ENCODE measurements at places on chromosomes 7 and 10.

GRCh38 chr10:29056729-29057128, 232.1 kb upstream of the LYZL1 start:
- DNase-seq: no peak

GRCh38 chr7:25642849-25643248, 414.6 kb upstream of the NPVF start:
- DNase-seq: no peak

DNA sequence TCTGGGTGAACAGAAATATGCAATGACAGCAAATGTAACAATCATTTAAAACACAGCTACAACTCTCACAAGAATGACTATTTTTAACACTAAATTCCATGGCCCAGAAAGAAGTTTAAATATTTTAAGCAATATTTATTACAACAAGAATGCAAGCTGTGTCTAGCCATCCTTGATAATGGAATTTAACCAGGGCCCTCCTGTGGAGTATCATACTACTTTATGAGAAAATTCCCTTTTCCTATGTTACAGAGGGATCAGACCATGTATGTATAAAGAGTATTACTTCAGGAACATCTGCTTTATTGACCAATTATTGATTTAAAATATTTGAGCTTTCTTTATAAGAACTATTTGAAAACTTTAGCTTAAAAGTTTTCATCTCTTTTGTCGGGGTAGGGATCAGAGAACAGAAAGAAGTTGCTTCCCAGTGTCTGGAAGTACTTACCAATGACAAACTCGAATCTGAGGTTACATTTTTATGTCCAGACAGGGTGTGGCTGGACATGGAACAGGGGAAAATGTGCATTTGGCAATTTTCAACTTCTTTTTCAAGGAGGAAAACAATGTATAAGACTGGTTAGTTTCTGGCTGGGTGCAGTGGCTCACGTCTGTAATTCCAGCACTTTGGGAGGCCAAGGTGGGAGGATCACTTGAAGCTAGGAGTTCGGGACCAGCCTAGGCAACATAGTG, 48.3 kb upstream of the NRBF2 start:
- DNase-seq: no peak

DNA sequence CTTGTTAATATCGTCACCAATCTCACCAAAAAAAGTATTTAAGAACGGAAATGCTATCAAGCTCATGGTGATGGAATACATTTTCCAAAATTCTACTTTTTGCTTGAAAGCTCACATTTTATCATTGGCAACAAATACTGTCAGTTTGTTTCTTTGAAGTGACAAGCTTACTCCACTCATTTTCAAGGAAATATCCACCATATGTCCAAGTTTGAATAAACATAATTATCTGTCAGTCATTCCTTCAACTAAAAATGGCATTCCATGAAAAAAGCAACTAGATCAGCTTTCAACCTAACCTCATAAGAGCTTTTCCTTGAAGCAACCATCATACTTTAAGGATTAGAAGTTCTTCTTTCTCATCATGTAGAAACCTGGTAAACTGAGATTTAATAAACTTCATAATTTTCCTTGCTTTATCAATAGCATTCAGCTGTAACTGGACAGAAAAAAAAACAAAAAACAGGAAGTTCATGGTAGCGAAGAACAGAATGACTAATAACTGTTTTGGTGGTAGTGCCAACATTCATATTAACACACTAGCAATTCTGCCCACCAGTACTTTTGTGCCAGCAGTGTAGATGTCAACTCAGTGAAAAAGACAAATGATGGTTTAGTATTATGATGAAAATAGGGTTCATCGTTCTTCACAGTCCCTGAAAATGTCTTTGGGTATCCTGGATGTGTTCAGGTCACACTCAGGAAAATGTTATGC, 764.9 kb downstream of the GRM8 start:
- no peak for DNase-seq

- DNase-seq: no peak
Observed at GRCh38 chr7:30694218-30694745, 12.0 kb upstream of the CRHR2 start.

DNA sequence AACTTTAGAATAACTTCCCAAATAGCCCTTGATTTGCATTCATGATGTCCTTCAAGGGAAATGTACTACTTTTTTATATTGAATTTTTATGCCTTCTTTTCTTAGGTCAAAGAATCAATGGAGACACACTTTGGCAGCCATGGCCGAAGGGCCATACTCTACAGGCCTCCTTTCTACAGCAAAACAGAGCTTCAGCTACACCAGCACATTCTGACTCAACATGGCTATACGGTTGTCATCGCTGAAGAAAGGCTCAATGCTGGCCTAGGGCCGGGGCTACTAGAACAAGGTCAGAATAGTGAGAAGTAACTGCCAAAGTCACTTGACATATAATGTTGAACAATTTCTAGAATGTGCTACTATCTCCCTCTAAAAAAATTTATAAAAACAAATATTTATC, 27.0 kb downstream of the CPED1 start:
- DNase-seq: no peak

GRCh38 chr7:80641548-80641947, 3.1 kb downstream of the CD36 start:
- no peak for DNase-seq
